ENCODE measurements at places on chromosomes 1 and 21. TPM values are rescaled to one million over a fixed set of nuclear protein-coding genes. Genes with fewer than 3 reads are reported as not detected.

Gene SELP
- not detected for total RNA-seq

Gene SDHC
- 32.7 TPM for total RNA-seq

Gene KRTAP27-1
- not detected for total RNA-seq

Gene AQP10
- 0.05 TPM for total RNA-seq

Gene ANKRD65
- total RNA-seq, result 0.18 TPM

Gene KRTAP10-5
- not detected for total RNA-seq

Gene MRPL39
- total RNA-seq, result 26.2 TPM

Gene ANGPTL3
- not detected for total RNA-seq

Gene ZNF683
- not detected for total RNA-seq

Measured in smooth muscle cell of the umbilical artery (primary cell).